ENCODE measurements at places on chromosomes 2 and 18.

- no peak for DNase-seq
Measured at GRCh38 chr18:59718108-59718463, 20.9 kb upstream of the CCBE1 start.

GRCh38 chr18:79452190-79452990 is 56.7 kb downstream of the NFATC1 start:
- DNase-seq = no peak

DNA sequence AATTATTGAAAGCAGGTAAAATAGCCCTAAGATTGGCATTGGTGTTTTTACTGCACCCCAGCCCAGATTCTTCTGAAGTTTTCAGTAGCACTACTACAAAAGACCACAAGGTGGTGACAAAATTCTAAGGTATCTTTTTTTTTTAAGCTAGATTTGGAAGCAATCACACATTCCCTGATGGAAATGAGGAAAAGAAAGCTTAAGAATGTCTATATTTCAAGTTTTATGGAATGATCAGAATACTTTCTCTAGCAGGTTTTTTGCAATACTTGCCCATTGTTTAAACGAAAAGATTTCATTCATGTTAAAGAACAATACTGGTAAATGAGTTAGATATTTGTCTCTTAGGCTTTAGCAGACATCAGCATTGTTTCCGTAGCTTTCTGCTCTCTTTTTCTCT is 32.1 kb upstream of the ZNF638 start:
- DNase-seq = no peak

- no peak for DNase-seq
Measured at GRCh38 chr2:10258726-10259125, 44.0 kb upstream of the HPCAL1 start.

DNA sequence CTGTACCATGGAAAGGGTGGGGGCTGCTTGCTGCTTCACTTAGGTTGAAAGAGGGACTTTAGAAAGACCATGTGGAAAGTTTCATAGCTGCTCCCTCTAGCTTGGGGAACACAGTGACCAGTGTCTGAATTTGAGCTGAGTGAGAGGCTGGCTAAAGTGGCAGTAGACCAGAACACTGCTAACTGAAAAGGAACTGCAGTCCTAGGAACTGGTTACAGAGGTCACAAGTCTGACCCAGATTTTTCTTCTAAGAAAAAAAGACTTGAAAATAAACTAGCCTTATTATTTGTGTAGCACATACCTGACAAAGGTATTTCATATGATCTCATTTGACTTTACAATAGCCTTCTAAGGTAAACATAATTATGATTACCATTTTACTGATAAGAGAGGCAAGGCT is 153.6 kb downstream of the FSHR start:
- no peak for DNase-seq

DNA sequence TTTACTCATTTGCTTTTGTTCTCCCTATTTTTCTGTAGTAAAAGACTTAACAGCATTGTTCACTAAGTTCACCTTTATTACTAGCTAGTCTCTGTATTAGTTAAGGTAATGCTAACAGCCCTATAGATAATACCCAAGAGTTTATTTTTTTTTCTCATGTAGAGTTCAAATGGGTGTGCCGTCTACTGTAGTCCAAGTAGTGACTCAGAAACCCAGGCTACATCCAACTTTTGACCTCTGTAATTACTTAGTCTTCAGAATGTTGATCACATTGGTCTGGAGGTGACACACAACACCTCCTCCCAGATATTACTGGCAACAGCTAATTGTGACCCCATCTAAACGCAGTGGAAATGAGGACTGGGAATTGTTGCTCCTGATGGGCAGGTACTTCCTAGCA is 7.7 kb downstream of the COQ10B start:
- DNase-seq = no peak

DNA sequence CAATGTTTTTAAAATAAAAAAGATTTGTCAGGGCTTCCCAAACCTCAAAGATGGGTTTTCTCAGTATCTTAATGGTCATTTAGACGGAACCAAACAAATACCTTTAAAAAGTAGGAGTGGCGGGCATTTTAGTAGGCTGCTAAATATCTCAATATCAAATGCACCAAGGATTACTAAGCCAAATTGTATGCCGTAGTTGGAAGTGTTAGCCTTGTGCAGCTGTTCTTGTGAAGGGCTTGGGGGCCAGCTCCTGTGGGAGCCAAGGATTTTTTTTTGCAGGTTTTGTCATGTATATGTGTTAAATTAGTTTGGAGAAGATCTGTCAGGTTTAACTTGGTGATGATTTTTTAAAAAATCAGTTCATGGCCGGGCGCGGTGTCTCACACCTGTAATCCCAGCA is 52.1 kb downstream of the ACTR2 start:
- DNase-seq = no peak

DNA sequence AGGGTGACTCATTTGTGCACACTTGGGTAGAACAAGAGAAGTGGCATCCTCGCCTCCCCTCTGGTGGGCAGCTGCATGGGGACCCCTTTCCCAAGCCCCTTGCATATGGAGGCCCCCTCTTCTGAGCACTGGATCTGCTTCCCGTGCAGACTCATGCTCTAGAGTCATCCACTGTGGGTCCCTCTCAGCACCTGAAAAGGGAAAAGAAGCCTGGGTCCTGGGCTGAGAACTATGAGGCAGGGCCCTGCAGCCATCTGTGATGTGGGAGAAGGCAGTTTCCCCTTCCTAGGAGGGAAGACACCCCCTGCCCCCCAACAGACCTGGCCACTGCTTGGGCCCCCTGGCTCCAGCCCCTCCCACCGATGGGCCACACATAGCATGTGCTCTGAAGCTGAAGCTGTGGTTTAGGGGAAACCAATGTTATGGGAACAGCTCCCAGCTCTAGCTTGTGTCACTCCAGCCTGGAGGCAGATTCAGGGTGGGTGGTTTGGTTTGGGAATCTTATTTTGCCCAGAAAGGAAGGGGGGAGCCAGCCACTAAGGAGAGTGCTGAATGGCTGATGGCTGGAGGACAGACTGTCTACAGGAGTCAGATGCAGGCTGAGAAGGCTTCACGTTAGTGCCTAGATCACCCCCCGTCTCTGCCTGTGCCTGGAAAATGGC is 172.8 kb downstream of the GLI2 start:
- no peak for DNase-seq

DNA sequence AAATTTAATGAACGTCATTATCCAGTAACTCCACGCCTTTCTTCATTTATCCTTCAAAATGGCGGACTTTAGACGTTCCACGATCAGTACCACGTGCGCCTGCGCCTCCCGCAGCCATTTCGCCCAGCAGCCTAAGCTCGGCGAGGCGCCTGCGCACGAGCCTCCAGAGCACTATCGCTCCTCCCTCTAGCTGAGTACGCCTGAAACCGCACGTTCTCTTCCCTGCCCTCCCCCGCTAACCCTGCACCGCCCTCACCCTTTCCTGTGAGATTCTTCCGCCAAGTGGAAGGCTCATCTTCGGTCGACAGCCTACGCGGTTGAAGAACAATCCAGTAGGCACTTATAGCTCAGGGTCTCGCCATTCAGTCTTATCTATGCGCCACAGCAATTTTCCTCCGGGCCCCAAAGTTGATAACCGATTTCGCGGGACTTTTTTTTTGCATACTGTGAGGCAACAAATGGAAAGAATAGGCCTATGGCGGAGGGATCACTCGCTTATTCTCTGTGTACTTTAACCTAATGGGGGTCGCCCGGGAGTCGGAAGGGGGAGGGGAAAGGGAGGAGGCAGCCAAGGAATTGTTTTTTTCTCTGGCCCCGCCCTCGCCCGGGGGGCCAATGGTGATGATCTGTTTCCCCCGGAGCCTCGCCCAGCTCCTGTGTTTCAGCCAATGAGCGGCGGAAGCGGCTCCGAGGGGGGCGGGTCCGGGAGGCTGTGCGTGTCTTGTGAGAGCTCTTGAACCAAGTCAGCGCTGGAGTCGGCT is at the start of gene KDM3A:
TSS of gene KDM3A (plus strand) at position 741 of the 761 bp plus-strand sequence. CDS start 677 bp downstream, outside the sequence.
- DNase-seq = peak; percentile 96

DNA sequence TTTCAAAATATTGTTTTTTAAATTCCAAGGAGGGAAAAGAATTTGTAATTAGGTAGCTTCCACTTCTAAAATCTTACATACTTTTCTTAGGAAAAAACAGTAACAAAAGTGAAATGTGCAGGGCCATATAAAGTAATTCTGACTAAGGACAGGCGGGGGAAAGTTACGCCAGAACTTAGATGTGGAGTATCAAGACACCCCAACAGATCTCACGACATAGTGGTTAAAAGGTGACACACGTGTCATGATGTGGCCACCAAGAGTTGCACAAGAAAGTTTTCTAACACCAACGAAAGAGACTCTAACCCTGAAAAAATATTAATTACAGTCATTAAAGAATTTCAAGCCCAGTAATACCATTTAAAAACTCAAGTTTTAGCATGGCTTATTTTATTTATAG is 51.0 kb downstream of the KIDINS220 start:
- DNase-seq = no peak

GRCh38 chr2:183807870-183808269 is 683.6 kb downstream of the NUP35 start:
- no peak for DNase-seq

- DNase-seq = no peak
Measured at GRCh38 chr2:64336171-64336570, 117.8 kb upstream of the LGALSL start.

DNA sequence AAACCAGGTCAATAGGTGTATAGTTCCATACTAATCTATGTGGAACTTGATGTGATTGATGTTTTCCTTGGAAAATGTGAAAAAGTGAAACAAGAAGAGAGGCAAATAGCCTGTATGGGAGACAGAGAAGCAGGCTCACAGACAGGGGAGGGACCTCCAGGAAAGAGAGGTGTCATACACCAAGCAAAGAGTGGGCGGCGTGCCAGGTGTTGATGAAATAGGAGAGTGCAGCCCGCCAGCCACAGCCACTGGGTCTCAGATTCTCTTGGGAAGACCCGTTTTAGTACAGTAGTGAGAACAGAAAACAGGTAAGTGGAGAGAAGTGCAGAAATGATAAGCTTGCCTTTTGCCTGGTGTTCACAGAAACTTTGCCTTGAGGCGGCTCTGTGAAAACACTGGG is 301.9 kb downstream of the ZNF407 start:
- no peak for DNase-seq

GRCh38 chr2:149028377-149028776 is 10.1 kb upstream of the LYPD6B start:
- no peak for DNase-seq

DNA sequence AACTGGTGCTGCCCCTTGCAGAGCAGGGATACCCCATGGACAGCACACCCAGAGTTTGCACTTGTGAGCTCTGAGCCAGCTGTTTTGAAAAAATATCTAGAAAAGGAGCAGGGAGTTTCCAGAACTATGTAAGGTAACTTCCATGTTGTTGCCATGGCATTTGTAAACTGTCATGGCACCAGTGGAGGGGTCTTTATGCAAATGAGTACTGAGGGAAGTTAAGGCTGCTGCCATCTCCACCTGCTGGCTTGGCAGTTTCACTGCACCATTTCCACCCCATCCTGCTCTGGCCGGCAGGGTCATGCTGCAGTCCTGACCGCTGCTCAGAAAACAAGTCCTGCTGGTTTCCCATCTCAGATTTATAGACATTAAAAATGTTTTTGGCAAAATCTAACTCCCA is 52.3 kb upstream of the SNTG2 start:
- no peak for DNase-seq

DNA sequence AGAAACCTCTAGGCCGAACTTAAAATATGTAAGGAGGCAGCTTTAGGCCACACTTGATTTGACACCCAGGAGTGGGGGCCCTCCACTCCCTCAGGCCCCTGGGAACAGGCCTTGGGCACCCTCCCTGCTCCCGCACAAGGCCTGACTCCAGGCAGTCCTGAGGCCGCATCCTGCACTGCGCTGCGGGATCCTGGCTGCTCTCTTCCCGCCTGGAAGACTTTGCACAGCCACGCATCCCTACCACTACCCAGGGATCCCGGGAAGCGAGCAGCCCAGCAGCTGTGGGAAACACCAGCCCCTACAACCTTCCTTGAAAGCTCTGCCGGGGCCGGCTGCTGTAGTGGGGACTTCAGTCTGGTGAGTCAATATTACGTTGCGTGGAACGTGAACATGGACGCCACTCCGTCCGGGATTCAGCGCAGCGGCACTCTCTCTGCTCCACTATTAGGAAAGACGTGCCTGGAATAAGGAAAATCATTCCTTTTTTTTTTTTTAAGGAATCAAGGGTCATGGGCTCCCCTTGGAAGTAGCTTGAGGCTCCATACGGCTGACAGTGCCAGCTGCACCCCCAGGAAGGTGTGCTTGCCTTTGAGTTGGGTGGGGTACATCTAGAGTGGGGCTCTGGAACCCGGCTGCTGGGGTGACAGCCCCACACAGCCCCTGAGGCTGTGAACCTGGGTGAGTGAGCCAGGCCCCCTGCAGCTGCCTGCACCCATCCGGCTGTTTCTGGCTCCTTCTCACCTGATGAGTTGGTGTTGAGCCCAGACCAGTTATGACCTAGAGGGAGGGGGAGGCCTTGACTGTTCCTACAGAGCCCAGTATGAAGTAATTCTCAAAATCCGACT is 119.2 kb upstream of the TMEM18 start:
- no peak for DNase-seq

- peak; percentile 55 for DNase-seq
Measured at GRCh38 chr2:62287899-62288880, 92.3 kb downstream of the B3GNT2 start.

DNA sequence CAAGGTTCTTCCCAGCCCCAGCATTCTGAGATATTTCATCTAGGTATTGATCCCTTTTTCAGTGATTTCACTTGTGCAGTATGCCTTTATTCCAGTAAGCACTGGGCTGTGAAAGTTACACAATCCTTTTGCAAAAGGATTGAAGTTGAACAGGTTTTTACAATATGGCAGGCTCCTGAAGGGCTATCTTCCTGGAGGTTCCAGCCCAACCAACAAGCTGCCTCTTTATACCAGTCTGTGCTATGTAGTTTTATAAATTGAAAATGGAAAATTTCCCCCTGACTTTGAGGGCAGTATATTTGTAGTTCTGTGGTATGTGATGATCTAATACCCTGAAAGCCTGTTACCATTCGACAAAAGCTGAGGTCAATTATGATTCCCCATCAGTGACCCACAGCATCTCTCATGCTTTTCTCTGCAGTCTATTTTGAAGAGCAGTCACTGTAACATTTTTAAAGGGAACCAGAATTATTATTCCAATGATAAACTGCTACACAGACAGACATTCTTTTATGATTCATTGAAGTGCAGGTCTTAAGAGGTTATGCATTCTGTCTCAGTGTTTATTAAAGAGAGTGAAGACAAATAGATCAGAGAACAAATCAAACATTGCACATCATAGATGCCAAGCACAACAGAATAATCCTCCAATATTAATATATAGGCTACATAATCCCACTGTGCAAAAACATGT is 35.2 kb upstream of the STPG4 start:
- no peak for DNase-seq

GRCh38 chr2:20596973-20597859 is 53.7 kb downstream of the HS1BP3 start:
- no peak for DNase-seq

- no peak for DNase-seq
Measured at GRCh38 chr2:178256382-178257042, 62.2 kb downstream of the OSBPL6 start.

DNA sequence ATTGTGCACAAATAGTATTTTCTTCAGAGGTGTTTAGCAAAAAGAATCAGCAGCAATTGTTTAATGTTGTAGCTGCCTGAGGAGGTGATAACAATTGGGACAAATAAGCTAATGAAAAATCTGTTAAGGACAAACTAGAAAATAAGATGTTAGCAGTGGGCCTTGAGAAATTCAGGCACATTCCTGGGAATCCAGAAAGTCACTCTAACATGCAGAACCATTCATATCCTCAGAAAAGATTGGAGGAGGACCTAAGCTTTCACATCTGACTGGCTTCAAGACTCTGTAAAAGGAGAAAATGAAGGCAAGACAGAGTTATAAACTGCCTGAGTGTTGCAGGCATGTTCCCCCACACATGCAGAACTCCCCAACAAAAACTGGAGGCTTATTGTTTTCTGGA is 353.5 kb upstream of the RGPD4 start:
- DNase-seq = no peak
